Activated CD4-positive, alpha-beta memory T cell treated with anti-CD3 and anti-CD28 coated beads, Interleukin-2, amount 10 ng/mL, durations not matched to agents 7 days and 5 days (primary cell): ENCODE measurements at places on chromosomes 3 and 15. TPM values are rescaled to one million over a fixed set of nuclear protein-coding genes. Genes with fewer than 3 reads are reported as not detected.
A peak's percentile ranks its signal among the peaks of the same experiment; 100 is the strongest.

Gene GOLGA6L9
- 1.2 TPM for total RNA-seq

Gene TRPM1
- total RNA-seq: not detected

Gene TERC
- total RNA-seq: 1.9 TPM

Gene DNAJC17
- total RNA-seq: 35.8 TPM

Gene MAP3K13
- 11.3 TPM for total RNA-seq

GRCh38 chr15:40063563-40064011 lies 24.6 kb upstream of the SRP14 start:
- H3K4me3 ChIP-seq: no peak overlapping the region
- peaks cover 22% of the 10 kb centered on the region for H3K4me1 ChIP-seq
- no peaks in the 10 kb centered on the region for H3K27me3 ChIP-seq
- H3K36me3 ChIP-seq: peaks cover 3% of the 10 kb centered on the region

DNA sequence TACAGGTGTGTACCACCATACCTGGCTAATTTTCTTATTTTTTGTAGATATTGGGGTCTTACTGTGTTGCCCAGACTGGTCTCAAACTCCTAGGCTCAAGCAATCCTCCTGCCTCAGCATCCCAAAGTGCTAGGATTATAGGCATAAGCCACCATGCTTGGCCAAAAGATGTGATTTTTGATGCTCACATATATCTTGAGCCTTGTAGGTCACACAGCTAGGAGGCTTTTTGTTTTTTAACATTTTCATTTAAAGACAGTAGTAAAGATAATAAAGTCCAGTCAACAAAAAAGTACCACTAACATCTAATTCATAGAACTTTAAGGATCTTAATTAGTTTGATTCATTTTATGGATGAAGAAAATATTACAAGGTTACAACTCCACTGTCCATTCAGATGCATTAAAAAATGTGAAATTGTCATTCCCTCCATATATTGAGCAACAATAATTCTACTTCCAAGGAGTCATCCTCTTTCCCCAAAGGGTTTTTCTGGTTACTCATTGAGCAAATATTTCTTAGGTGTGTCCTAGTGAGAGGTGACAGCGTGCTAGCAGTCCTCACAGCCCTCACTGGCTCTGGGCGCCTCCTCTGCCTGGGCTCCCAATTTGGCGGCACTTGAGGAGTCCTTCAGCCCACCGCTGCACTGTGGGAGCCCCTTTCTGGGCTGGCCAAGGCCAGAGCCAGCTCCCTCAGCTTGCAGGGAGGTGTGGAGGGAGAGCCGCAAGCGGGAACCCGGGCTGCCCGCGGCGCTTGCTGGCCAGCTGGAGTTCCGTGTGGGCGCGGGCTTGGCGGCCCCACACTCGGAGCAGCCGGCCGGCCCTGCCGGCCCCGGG lies 8.3 kb upstream of the TASOR start:
- DNase-seq: no peak
- peaks cover 6% of the 10 kb centered on the region for H3K36me3 ChIP-seq
- H3K4me1 ChIP-seq: peaks cover 39% of the 10 kb centered on the region
- H3K4me3 ChIP-seq: no peak overlapping the region
- H3K27ac ChIP-seq: no peak overlapping the region

Gene AADACL2
- not detected for total RNA-seq

DNA sequence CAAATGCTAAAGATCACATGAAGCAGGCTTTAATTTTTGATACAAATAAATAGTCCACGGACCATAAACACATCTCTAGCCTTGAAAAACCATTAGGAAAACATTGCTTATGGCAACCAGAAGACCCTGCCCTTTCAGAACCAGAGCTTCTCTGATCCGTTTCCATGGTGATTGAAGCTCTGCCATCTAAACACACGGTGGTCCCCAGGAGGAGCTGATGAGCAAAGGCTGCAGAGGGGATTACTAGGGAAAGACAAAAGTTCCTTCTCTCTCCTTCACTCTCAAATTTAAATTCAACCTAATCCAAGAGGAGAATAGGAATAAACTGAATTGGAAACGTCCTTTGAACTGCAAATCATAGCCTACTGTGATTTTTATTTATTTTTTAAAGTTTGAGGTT lies 122.0 kb upstream of the ATP10A start:
- H3K4me3 ChIP-seq: no peak overlapping the region
- no peak overlapping the region for H3K27ac ChIP-seq
- H3K4me1 ChIP-seq: no peaks in the 10 kb centered on the region
- DNase-seq: no peak
- H3K27me3 ChIP-seq: no peaks in the 10 kb centered on the region

Gene CYP1A1
- total RNA-seq: 2.1 TPM

Gene GOLGA6A
- total RNA-seq: not detected

Gene AP3B2
- total RNA-seq: not detected

DNA sequence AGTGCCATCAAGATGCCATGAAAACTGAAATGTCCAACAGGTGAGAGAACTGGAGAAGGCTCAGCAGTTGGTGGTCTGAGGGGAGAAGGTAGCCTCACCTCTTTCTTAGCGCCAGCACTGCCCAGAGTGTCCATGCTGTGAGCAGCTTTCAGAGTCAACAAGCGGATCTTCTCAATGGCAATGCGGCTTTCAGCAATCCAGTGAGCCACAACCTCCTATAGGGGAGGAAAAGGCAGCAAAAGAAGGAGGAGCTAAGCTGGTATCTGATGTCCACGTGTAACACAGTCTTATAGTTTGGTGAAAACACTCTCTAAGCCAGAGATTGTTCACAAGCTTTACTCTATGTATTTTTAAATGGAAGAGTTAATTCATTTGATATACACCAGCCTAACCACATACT lies 36.1 kb upstream of the ACKR4 start:
- no peak for DNase-seq
- H3K27ac ChIP-seq: no peak overlapping the region
- H3K4me3 ChIP-seq: no peak overlapping the region
- H3K36me3 ChIP-seq: peaks cover 3% of the 10 kb centered on the region

- peaks cover 6% of the 10 kb centered on the region for H3K27me3 ChIP-seq
- H3K4me1 ChIP-seq: peaks cover 3% of the 10 kb centered on the region
- H3K36me3 ChIP-seq: peaks cover 3% of the 10 kb centered on the region
- H3K27ac ChIP-seq: no peak overlapping the region
Measured at GRCh38 chr3:188353426-188353825, 199.5 kb downstream of the LPP start.

DNA sequence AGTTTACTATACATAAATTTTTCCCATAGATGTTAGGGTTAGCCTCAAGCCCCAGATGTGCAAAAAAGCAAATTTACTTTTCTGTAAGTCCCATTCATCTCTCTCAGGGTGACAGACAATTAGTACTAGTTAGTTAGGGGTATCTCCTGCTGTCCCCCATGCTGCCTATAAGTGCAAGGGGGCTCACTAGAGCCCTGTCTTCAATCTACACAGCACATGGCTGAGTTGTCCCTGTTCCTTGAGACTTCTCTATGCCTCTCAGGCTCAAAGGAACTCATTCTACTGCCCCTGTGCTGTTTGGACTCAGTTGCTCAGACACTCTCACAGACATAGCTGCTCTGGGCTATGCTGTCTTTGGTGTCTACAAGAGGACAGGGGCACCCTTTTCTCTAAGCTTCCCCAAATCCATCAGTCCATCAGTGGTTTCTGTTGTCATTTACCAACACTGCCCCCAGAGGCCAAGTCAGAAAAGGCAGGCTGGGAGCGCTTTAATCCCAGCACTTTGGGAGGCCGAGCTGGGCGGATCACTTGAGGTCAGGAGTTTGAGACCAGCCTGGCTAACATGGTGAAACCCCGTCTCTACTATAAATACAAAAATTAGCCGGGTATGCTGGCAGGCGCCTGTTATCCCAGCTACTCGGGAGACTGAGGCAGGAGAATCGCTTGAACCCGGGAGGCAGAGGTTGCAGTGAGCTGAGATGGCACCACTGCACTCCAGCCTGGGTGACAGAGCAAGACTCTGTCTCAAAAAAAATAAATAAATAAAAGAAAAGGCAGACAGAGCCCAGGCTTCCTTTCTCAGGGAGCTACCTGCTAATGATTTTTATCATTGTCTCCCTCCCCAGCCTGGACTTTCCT lies 31.4 kb upstream of the PRTG start:
- H3K27ac ChIP-seq: no peak overlapping the region
- H3K4me1 ChIP-seq: no peaks in the 10 kb centered on the region
- peaks cover 26% of the 10 kb centered on the region for H3K27me3 ChIP-seq
- H3K36me3 ChIP-seq: no peaks in the 10 kb centered on the region
- DNase-seq: peak; percentile 40

DNA sequence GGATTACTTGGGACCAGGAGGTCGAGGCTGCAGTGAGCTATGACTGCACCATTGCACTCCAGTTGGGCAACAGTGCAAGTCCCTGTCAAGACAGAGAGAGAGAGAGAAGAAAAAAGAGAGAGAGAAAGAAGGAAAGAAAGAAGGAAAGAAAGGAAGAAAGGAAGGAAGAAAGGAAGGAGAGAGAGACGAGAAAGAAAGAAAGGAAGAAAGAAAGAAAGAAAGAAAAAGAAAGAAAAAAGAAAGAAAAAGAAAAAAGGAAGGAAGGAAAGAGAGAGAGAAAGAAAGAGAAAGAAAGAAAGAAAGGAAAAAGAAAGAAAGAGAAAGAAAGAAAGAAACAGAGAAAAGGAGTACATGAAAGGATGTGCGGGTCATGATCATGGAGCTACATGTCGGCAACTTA lies 80.2 kb downstream of the ATP13A4 start:
- H3K4me1 ChIP-seq: no peaks in the 10 kb centered on the region
- H3K27me3 ChIP-seq: peaks cover 2% of the 10 kb centered on the region
- no peaks in the 10 kb centered on the region for H3K36me3 ChIP-seq
- DNase-seq: no peak

DNA sequence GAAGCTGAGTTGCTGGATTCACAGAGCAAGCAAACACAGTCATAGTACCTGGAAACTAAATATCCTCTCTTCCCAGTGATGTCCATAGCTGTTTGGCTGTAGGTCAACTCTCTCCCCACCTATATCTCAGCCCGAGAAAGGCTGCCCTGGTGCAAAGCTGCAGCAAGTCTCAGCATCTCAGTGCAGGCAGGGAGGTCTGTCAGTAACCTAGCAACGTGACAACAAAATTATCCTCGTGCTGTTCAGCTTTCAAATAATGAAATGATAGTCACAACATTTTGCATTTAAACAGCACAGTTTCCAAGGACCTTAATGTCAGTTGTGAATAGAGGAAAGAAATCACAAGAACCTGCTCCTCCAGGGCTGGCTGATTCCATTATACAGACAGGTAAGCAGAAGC lies 83.6 kb downstream of the CHST2 start:
- DNase-seq: no peak
- peaks cover 6% of the 10 kb centered on the region for H3K27me3 ChIP-seq
- H3K36me3 ChIP-seq: no peaks in the 10 kb centered on the region
- no peak overlapping the region for H3K27ac ChIP-seq
- peaks cover 4% of the 10 kb centered on the region for H3K4me1 ChIP-seq

- no peaks in the 10 kb centered on the region for H3K36me3 ChIP-seq
- H3K27ac ChIP-seq: no peak overlapping the region
- peaks cover 38% of the 10 kb centered on the region for H3K27me3 ChIP-seq
- no peak for DNase-seq
- no peaks in the 10 kb centered on the region for H3K4me1 ChIP-seq
Measured at GRCh38 chr15:68567345-68567744, 11.4 kb upstream of the CORO2B start.

DNA sequence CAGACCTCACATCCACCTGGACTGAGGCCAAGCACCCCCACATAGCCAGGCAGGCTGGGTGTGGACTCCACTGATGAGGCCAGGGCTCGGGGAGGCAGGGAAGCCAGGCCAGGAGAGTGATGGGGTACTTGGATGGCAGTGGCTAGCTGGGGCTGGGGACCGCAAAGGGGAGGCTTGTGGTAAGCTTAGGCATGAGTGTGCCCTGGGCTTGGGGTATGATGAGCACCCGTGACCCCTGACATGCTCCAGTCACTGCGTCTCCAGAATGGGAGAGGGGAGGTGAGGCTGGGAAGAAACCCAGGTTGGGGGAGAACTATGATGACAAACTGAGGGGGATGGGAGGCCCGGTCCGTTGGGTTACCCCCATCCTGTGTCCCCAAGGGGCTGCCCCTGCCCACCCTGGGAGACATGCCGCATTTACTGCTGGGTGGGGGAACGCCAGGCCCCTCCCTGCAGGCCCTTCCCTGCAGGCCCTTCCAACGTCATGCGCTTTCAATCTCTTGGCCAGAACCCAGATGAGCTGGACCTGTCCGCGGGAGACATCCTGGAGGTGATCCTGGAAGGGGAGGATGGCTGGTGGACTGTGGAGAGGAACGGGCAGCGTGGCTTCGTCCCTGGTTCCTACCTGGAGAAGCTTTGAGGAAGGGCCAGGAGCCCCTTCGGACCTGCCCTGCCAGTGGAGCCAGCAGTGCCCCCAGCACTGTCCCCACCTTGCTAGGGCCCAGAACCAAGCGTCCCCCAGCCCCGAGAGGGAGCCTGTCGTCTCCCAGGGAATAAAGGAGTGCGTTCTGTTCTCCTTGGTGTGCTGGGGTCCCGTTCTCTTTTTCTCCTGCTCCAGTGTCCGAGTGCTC lies 34.1 kb downstream of the TSPAN3 start:
- no peaks in the 10 kb centered on the region for H3K4me1 ChIP-seq
- H3K36me3 ChIP-seq: peaks cover 79% of the 10 kb centered on the region
- no peaks in the 10 kb centered on the region for H3K27me3 ChIP-seq
- peak; percentile 14 for DNase-seq

Gene COLQ
- 3.6 TPM for total RNA-seq

DNA sequence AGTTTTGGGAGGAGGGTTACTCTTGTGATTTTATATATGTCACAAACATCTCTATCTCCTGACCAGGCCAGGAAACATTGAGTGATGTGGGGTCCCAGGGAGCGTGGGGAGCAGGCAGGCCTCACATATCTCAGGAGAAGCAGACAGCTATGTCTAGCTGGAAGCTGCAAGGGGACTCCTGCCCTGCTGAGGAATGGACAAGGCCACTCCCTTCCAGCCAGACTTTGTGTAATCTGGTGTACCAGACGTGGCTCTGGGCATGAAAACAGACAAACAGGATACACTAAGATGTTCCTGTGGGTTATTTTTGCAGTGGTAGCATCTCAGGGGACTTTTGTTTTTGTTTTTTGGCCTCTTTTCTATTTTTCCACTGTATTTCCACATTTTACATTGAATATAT lies 23.2 kb downstream of the CYP8B1 start:
- no peak overlapping the region for H3K4me3 ChIP-seq
- H3K27me3 ChIP-seq: peaks cover 5% of the 10 kb centered on the region
- no peak for DNase-seq
- peaks cover 8% of the 10 kb centered on the region for H3K4me1 ChIP-seq

DNA sequence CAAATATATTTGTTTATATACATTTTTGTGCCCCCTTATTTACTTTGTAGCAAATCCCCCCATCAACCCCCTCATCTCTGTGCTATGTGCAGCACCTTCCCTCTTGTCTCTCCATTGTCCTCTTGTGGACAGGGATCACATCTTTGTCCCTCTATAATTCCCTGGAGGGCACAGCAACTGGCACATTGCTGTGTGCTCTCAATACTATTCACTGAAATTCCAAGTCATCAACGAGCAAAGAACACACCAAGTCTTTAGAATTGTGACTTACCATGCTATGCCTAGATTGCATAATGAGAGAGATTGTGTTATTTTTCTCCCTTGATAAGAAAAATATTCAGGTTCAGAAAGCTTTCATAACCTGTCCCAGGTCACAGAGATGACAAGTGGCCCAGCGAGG lies 54.6 kb upstream of the ACAN start:
- H3K27me3 ChIP-seq: peaks cover 41% of the 10 kb centered on the region
- no peak overlapping the region for H3K4me3 ChIP-seq
- H3K4me1 ChIP-seq: no peaks in the 10 kb centered on the region
- no peak overlapping the region for H3K27ac ChIP-seq
- H3K36me3 ChIP-seq: no peaks in the 10 kb centered on the region
- no peak for DNase-seq
